ENCODE measurements at places on chromosomes 12 and 14. TPM values are rescaled to one million over a fixed set of nuclear protein-coding genes. Genes with fewer than 3 reads are reported as not detected.

Gene NAV3
- 6.2 TPM for total RNA-seq

Gene LRP1
- 26.3 TPM for total RNA-seq

Gene KCNA5
- total RNA-seq, result not detected

Gene NT5DC3
- total RNA-seq, result 19.0 TPM

Gene FGF23
- not detected for total RNA-seq

Gene PMCH
- total RNA-seq, result not detected

Gene TMEM233
- total RNA-seq, result not detected

Gene RAB5B
- total RNA-seq, result 80.6 TPM

Gene PRH2
- not detected for total RNA-seq

Gene PGF
- total RNA-seq, result 45.8 TPM

Gene SLC5A8
- not detected for total RNA-seq

Gene PLEKHD1
- total RNA-seq, result 0.07 TPM

Gene ACOT6
- not detected for total RNA-seq

Gene RFX4
- not detected for total RNA-seq

Gene BICDL1
- total RNA-seq, result 46.9 TPM

Gene SLC25A47
- 0.07 TPM for total RNA-seq

Gene SLC38A4
- 2.8 TPM for total RNA-seq

Gene ASB2
- total RNA-seq, result under 0.01 TPM

Gene RNF10
- 160 TPM for total RNA-seq

Gene TMEM121
- total RNA-seq, result 1.4 TPM

Gene SYNDIG1L
- 0.14 TPM for total RNA-seq

Gene HOXC5
- total RNA-seq, result not detected

Gene NELL2
- total RNA-seq, result 0.28 TPM

Gene DNAH10
- total RNA-seq, result under 0.01 TPM

Gene SIRT4
- 0.68 TPM for total RNA-seq

Gene WDR89
- total RNA-seq, result 21.9 TPM

Gene REP15
- 0.34 TPM for total RNA-seq

Gene GOLGA5
- total RNA-seq, result 53.1 TPM

Gene TGM1
- 87.8 TPM for total RNA-seq

Gene CCNT1
- total RNA-seq, result 38.9 TPM

Gene CFAP251
- total RNA-seq, result 18.1 TPM

Gene PRB2
- total RNA-seq, result not detected
